ENCODE measurements at places on chromosomes 3 and 15.
A peak's percentile ranks its signal among the peaks of the same experiment; 100 is the strongest.

DNA sequence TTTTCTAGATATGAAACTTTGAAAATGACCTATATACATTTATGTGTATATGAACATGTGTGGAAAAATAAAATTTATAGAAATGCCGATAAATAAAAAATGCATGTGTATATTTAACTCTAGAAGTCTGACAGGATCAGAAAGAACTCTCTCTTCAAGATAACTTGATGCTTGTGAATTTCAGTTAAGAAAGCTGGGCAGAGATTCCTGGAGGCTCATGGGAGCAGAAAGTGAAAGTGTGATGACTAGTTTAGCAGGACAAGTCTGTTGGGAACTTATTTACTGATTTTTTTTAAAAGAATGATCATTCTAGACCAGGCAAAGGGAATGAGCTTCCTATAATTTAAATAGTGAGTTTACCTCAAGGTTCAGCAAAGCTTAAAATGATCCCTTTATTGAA lies 81.5 kb upstream of the KCNAB1 start:
- no peak for DNase-seq

GRCh38 chr3:52218937-52219650 lies 6.4 kb downstream of the TLR9 start:
- DNase-seq: no peak

DNA sequence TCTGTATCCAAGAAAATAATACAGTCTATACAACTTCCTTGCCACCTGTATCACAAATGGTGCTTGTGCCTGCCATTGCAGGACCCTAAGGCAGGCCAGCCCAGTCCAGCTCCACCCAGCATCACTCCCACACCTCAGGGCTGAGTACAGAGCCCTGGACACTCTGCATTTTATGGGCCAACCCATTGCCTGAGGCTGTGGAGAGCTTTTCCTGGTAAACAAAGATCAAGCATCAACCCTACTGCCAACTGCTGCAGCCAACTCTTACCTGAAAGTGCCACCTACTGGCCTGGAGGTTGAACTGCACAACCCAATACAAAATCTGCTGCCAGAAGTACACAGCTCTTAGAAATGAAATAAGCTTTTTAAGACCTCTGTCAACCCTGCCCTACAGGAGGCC lies 1082.2 kb downstream of the NAALADL2 start:
- DNase-seq: no peak

- no peak for DNase-seq
Observed at GRCh38 chr15:88982304-88982945, 69.2 kb upstream of the MFGE8 start.

GRCh38 chr3:94431876-94432570 lies 369.2 kb downstream of the NSUN3 start:
- DNase-seq: no peak

GRCh38 chr3:48222616-48223513 lies at the start of gene CAMP:
Gene CAMP, plus strand, starts transcription at chr3:48223495. Its CDS starts 17 bp downstream, at chr3:48223512.
- no peak for DNase-seq

- DNase-seq: no peak
Observed at GRCh38 chr15:74403588-74403919, 30.2 kb downstream of the SEMA7A start.

DNA sequence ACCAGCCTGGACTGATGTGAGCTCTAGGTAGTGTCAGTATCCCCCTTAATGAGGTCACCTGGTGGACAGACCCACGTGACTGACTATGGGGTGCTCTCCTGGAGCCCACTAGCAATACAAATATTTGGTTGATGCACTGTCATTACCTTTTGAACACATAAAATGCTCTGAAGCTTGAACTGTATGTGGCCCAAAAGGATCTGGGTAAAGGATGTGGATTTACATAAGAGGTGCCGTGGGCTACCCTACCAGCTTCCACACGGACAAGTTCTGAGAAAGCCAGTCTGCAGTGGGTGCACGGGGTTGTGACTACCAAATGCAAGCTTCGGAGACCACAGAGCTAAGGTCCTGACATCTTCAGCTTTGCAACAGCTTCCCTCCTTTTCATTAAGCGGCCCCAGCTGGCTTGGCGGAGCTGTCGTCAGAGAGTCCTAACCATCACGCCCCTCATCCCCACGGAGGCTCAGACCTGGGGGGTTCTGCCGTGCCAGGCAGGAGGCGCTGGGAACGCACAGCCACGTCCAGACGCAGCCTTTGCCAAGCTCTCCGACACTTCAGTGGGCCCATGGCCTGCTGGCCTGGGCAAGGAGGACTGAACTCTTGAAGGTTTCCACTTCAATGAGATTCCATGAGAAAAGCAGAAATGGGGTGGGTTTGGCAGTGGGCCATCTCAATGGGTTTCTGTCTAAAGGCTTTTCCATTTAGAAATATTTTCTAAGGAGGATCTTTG lies 228.3 kb downstream of the ADAMTS17 start:
- DNase-seq: no peak

DNA sequence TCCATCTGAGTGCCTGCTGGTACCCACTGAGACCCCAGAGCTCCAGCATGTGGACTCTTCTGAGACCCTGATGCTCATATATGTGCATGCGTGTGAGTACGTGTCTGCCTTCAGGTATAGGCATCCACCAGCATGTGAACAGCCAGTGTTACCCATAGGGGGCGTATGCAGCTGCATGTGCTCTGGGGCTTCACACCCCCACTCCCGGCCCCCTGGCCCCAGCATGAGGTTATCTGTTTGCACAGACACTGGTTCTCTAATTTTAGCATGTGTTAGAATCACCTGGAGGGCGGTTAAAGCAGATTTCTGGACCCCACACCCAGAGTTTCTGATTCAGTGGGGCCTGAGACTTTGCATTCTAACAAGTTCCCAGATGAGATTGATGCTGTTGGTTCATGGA lies 824 bp upstream of the CILP start:
- peak; percentile 51 for DNase-seq

DNA sequence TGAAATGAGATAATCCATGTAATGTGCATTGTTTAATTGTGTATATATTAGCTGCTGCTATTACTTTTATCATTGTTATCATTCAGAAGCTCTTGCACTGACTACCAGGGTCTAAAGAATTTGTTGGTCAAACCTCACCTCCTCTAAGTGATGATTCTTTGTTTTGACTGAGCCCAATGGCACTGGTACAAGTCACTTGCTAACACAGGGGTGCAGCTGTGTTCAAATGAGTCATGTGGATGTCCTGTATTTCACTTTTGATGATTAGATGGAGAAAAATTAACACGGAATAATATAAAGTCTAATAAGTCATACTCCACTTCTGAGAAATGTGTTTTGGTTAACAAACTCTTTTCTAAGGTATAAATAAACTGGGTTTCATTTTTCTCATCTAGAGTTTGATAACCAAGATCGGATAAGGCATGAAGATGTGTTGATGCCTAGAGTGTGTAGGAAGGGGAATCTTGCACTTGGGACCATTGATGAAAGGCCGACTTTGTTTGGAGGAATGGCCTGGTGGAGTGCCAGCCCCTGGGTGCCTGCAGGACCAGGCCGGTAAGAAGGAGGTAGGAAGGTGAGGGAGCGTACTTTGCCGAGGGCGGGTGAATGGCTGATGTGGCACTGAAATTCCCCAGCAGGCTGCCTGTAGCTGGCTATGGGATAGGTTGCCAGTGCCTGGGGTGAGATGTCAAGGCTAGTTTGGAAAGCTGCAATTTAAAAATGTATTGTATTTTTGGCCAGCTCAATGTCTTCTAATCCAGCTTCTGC lies 244.7 kb upstream of the ZPLD1 start:
- DNase-seq: no peak

DNA sequence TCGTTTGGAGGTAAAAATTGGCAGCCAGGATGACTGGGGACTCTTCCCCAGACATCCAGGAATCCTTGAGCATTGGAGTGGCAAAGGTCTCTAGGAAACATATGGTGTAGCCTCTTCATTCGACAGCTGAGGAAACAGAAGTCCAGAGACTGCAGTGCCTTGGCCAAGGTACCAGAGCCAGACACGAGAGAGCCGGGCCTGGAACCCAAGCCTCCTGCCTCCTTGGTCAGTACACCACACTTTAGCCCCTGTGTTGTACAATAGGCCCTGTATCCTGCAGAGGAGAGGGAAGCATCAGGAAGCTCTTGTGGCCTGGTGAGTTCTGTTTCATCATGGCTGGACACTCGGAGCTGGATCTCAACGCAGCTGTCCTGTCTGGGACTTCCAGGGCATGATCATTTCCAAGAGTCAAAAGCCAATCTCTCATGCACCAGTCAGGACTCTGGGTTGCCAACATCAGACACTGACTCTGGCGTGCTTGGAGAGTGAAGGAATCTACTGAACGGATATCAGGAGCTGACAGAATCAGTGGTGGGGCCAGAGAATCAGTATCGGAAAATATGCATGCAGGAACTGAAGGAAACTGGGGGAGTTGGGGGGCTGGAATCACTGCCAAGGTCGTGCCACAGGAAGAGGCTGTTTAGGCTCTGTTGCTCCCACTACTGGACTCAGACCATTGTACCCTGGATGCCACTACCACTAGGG lies 6.4 kb upstream of the MINAR1 start:
- DNase-seq: no peak

DNA sequence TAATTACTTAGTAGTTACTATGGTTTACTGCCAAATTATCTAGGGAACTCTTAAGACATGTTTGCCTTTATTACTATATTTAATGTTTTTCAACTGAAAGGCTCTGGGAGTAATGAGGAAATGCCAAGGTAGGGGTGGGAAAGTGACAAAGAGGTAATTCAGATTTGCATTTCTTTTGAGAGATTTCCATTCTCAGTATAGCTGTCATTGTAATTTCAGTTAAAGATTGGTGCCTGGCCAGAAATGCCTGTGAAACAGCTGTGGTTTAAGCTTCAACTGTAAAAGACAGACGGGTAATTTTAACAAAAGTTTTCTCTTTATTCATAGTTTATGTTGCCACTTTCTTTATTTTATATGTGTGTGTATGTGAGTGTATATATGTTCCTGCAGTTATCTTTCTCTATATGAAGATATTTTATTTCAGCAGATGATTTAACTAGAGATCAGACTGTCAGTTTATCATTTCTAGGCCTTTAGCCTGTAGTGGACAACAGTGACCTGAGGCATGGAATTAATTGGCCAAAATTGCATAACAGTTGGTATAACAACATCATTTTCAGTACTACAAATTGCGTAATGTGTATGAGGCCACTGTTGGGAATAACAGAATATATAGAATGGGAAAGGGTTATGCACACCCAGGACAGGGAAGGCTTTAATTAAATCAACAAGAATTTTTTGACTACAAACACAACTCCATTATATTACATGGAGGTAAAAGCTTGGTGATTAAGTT lies 119.0 kb downstream of the BBX start:
- no peak for DNase-seq

- DNase-seq: no peak
Observed at GRCh38 chr3:149604125-149604875, 53.5 kb downstream of the WWTR1 start.

DNA sequence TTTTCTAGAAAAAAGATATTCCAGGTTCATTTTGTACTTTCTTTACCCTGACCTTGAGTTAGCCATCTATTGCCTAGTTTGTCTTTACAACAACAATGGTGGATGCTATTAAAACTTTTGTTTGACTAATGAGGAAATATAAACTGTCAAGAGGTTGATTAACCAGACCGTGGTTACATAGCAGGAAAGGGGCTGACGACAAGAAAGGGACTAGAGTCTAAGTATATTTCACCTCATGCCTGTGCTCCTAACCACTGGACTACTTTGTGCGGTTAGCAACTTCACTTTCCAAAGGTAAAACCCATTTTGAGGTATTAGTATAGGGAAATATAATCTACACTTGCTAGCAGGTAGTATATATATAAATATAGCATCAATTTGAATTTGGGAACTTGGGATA lies 327.1 kb downstream of the SATB1 start:
- DNase-seq: no peak

DNA sequence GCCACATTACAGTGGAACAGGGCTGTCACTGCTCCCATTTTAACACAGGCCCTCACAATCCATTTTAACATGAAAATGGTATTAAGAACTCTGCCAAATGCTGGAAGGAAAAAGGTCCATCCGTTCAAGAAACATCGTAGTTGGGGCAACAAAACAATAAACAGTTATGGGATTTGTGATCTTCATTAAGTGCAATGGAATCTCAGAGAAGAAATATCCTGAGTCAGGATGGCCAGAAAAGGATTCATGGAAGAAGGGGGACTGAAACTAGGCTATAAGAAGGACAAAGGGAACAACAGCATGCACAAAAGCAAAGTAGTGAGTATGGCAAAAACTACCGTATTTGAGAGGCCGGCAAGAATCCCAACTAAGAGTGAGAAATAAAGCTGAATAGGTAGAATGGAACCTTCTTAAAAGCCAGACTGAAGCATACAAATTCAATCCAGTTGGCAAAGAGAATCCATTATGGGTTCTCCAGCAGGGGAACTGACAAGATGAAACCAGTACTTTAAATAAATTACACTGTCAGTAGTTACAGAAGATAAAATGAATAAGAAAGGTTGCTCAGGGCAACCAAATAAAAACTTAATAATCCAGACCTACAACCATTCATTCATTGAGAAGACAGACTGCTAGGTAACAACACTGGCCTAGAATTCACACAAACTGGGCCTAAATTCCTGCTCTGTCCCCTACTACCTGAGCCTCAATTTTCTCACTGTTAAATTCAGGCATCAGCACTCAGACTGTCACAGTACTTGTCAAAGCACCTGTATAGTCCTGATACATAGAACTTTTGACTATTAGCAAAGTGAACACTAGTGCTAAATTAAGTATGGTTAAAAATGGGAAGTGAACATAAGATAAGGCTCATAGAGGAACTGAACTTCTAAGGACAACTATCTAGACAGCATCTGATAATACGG lies 6.3 kb downstream of the TBL1XR1 start:
- no peak for DNase-seq

DNA sequence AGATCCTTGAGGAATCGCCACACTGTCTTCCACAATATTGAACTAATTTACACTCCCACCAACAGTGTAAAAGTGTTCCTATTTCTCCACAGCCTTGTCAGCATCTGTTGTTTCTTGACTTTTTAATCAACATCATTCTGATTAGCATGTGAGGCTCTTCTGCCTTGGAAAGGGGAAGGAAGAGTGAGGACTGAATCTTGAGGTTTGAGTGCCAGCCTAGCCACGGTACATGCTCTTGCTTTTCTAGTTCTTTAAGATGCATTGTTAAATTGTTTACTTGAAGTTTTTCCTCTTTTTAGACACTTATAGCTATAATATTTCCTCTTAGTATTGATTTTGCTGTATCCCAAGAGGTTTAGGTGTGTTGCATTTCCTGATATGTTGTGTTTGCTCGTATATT lies 596.1 kb downstream of the OTOL1 start:
- no peak for DNase-seq

Data from activated naive CD4-positive, alpha-beta T cell treated with anti-CD3 and anti-CD28 coated beads, Interleukin-2, amount 50 U/mL, for 16 hours (primary cell).